Amniotic epithelial cell (primary cell): ENCODE measurements at places on chromosomes 5 and 9.

GRCh38 chr9:16954040-16954439, 83.6 kb upstream of the BNC2 start:
- no peak for DNase-seq

DNA sequence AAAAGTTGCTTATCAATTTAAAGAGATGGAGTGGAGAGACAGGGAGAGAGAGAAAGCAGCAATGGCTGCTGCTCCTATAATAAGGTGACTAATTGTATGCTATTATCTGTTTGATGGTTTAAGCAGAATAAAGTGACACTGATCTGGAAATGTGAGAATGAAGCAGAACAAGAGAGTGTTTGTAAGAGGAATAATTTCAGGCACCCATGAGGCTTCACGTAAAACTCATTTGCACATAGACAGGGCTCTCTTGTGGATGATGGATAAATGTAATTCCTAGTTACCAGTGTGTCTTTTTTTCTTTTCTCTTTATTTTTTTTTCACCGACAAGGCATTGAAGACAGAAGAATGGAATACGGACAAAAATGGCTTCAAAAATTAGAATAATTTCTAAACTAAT, 228.8 kb upstream of the TYRP1 start:
- DNase-seq, result no peak

GRCh38 chr5:94181895-94182294, 436.5 kb downstream of the KIAA0825 start:
- DNase-seq, result peak; percentile 15

- DNase-seq, result no peak
Measured at GRCh38 chr5:142032747-142033631, 20.2 kb upstream of the GNPDA1 start.

DNA sequence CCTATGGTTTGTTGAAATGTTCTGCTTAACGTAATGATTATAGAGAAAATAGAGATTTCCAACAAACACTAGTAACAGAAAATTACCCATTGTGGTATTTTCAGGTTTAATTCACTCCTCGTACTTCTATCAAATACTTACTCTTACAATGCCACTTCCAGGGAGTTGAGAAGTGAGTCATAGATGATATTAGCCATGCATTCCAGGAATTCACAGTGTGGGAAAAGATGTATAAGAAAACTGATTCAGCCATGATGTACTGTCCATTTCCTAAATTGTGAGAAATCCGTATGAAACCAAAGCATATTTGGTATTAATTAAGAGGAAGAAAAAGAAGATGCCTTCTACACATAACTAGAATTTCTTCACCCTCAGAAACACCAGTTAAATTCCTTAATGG, 1854.6 kb upstream of the WWC1 start:
- peak; percentile 87 for DNase-seq

DNA sequence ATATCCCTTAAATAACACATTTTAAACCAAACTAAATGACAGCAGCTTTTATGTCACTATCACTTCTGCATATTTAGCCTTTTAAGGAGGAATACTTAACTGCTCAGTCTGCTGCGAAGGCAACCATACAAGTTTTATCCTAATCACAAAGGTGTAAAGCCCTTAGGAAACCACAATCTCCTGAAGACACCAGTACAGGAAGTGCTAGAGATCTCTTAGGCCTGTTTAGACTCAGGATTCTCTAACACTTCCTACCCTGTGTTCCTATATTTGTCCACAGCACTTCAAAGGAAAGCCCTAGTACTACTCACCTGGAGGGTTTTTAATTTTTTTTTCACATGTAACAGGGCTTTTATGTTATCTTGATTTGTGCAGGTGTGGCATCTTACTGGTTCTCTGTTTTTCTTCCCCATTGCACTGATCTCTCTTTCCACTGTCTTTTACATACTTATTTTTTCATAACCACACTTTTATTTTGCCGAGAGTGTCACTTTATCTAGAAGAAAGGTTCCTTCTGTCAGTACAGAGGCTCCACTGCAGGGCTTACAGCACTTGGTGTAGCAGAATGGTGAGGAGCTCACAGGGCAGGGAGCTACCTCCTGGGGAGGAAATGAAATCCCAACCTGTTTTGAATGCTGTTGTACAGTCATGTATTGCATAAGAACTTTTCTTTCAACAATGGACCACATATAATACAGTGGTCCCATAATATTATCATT, 1060.6 kb upstream of the ACO1 start:
- no peak for DNase-seq

GRCh38 chr5:39009981-39010380, 64.2 kb downstream of the RICTOR start:
- no peak for DNase-seq

- DNase-seq, result no peak
Measured at GRCh38 chr5:66643387-66643786, 47.2 kb downstream of the MAST4 start.

DNA sequence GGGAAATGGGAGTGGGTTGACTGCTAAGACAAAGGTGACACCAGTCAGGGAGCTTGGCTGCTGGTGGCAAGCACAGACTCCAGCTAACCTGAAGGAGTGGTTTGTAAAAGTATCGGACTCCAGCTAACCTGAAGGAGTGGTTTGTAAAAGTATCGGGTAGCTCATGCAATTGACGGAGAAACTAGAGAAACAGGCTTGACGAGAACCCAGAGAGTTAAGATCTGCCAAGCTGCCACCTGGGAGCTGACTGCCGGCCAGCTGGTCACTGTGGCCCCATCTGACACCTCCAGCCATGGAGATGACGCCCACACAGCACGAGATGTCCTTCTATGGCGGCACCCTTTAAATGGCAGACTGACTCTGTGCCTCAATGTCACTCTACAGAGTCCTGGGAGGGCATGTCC, 28.3 kb upstream of the CRB2 start:
- no peak for DNase-seq
